HTR-8/SVneo (cell line): ENCODE measurements at places on chromosomes 1 and 21.
A peak's percentile ranks its signal among the peaks of the same experiment; 100 is the strongest.

- DNase-seq = no peak
These were observed 41.0 kb downstream of the ATP2B4 start for GRCh38 chr1:203667616-203668015.

DNA sequence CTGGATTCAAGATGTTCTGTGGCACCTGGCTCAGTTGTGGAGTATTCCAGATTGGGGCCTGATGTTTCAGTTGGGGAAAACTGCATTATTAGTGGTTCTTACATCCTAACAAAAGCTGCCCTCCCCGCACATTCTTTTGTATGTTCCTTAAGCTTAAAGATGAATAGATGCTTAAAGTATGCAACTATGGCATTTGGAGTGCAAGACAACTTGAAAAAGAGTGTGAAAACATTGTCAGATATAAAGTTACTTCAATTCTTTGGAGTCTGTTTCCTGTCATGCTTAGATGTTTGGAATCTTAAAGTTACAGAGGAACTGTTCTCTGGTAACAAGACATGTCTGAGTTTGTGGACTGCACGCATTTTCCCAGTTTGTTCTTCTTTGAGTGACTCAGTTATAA lies 7.2 kb downstream of the FPGT start:
- no peak for DNase-seq

DNA sequence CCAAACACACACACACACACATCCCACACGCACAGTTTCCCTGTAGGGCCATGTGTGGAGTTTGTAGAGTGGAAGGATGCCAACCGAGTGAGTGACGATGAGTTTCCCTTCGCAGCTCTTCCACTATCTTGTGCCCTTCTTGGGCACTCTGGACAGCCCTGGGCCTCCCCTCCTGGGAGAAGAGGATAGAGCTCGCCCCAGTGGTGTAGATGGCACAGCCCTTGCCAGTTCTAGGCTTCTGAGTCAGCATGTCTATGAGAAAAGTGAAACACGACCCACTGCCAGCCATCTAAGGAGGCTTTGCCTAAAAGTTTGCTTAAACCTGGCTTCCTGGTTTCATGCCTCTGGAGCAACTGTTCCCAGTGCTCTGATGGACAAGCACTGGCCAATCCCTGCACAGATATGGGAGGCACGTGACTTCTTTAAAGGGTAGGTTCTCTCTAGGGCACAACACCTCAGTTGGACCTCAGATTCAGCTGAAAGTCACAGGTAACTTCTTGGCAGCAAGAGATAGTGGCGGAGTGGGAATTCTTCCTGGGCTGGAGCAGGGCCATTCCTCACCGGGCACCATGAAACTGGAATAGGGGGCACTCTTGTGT lies 195.9 kb upstream of the GALNT2 start:
- DNase-seq = no peak

DNA sequence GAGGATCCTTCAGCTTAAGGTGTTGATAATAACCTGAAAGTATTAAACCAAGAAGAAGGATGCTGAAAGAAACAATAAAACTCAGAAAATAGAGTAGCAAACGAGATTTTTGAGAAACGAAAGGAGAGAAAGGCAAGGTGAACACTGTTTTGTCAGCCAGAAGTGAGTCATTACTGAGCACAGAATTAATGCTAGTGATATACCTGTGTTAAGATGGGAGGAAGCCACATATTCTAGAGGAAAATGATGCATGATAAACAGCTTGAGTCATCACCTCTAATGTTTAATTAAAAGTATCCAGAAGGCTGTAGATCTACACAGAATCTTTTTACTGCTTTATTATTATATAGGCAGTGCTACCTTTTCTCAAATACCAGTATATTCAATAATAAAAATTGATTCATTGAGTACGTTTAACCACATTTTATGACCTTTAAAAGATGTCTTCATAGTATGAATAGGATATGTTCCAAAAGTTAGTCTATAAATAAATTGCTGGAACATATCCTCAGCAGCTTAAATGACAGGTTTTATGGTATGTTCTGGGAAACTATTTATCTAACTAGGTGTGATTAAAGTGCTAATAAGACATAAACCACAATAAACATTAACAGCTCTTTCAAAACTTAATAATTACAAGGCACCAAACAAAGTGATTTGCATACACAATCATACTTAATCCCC lies 10.3 kb downstream of the SH3GLB1 start:
- no peak for DNase-seq

GRCh38 chr1:87197641-87198040 lies 131.0 kb upstream of the LMO4 start:
- DNase-seq = no peak

GRCh38 chr1:154193821-154194220 lies 1.9 kb upstream of the TPM3 start:
- DNase-seq = no peak

- DNase-seq = no peak
These were observed 5.2 kb upstream of the BACH1 start for GRCh38 chr21:29293495-29293894.

GRCh38 chr1:193971595-193971994 lies 785.2 kb upstream of the B3GALT2 start:
- peak; percentile 62 for DNase-seq

GRCh38 chr1:28273216-28273860 lies 14.0 kb downstream of the SESN2 start:
- no peak for DNase-seq

GRCh38 chr1:214124281-214124805 lies 136.6 kb downstream of the PROX1 start:
- DNase-seq = no peak

- DNase-seq = no peak
These were observed 23.6 kb upstream of the ANGPTL3 start for GRCh38 chr1:62573675-62574074.

DNA sequence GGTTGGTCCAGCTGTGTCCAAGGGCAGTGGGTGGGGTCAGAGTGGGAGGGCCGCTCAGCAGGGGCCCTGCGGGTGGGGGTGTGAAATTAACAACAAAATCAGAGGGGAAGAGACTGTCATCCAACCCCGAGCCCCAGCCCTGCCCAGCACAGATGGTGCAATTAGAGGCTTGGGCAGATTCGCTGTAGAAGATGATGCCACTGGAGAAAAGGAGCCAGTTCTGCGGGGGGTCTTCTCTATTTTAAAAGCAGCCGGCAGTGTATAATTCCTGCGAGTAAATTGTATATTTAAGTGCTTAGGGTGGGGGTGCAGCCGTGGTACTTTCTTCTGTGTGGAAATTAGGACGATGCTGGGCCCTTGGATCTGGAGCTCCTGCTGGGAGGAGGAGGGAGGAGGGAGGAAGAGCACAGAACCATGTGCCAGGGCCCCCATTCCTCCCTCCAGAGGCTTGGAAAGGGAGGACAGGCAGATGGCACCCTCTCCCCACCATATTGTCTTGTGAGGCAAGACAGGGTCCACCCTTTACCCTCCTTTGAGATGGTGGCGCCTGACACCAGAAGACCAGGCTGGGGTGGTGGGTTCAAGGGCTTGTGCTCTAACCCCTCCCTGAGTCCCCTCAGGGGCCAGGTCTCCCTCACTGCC lies 89.2 kb downstream of the ACTL8 start:
- DNase-seq = no peak

- DNase-seq = no peak
These were observed 8.3 kb downstream of the NHLH2 start for GRCh38 chr1:115832651-115833050.

GRCh38 chr1:204883405-204883804 lies 12.7 kb downstream of the NFASC start:
- no peak for DNase-seq

DNA sequence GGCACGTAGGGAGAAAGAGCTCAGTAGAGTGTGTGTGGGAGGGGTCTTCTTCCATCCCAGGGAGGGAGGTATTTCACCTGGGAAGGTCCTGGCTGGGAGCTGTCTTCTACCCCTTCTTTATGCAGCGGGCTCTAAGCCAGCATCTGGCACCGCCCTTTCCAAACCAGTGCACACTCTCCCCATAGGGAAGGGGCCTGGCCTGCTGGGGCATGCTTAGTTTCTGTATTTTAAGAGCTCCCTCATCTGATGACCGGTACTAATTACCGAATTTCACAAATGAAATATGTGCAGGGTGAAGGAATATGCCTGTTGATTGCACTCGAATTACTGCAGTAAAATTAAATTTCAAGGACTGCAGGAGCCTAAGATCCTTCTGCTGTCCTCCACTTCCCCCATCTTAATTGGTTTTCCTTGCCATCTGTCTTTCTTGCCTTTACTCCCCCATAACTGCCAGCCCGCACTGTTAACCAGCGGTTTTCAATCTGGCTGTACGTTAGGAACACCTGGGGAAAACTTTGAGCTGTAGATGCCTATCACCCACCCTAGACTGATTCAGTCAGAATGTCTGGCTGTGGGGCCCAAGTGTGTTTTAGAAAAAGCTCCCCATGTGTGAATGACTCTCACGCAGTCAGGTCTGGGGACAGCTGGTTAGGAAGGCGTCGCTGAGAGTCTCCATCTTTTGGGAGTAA lies 20.1 kb downstream of the GALNT2 start:
- DNase-seq = no peak

DNA sequence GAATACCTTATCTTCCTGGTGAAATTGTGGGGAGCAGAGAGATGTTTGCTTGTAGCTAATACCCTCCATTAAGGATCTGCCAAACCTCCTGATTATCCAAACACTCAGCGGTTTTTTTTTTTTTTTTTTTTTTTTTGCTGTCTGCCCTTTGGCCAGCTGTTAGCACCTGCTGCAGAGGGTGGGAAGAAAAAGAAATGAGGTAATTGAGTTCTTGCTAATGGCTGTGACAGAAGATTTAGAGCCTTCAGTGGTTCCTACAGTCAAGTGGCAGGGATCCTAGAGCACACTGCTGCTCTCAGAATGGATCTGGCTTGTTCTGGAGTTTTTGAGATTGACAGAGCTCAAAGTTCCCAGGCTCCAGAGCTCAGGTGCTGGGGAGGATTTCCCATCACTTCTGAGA lies 342.5 kb downstream of the DISC1 start:
- no peak for DNase-seq

GRCh38 chr1:70415882-70416281 lies 4.8 kb downstream of the CTH start:
- no peak for DNase-seq

- no peak for DNase-seq
These were observed 13.5 kb downstream of the HIVEP3 start for GRCh38 chr1:41905093-41905675.

- DNase-seq = no peak
These were observed 9.8 kb upstream of the HPCAL4 start for GRCh38 chr1:39701049-39701439.

GRCh38 chr1:1164701-1165451 lies 8.8 kb upstream of the TTLL10 start:
- DNase-seq = no peak

DNA sequence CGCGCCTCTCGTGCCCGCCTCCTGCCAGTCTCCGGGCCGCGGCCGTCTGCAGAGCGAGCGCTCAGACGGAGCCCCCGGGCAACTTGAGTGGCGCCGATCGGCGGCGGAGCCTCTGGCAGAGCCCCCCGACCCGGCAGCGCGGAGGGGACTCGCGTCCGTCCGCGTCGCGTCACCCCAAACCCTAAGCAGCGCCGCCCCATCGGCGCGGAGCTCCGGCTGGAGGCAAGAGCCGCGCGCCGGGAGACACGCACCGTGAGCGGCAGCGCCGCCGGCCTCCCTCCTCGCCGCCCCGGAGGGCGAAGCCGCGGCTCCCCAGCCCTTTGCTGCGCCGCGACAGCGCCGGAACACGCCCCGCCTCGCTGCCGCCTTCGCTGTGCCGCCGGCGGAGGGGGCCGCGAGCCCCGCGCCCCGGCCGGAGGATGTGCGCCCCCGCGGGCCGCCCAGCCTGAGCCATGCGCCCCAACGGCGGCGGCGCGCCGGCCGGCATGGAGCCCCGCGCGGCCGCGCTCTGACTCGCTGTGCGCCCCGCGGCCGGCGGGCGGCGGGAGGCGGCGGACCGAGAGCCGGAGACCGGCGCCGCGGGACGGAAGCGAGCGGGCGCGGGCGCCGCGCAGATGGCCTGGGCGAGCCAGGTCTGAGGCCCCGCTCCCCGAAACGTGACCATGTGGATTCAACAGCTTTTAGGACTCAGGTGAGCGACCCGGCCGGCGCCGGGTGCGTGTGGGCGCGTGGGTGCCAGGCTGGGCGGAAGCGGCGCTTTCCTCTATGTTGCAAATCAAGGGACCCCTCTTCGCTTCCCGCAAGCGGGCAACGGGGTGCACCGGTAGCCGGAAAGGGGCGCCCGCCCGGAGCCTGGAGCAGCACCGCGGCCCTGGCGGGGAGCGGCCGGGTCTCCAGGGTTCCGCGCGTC lies 610 bp downstream of the AJAP1 start:
- no peak for DNase-seq

DNA sequence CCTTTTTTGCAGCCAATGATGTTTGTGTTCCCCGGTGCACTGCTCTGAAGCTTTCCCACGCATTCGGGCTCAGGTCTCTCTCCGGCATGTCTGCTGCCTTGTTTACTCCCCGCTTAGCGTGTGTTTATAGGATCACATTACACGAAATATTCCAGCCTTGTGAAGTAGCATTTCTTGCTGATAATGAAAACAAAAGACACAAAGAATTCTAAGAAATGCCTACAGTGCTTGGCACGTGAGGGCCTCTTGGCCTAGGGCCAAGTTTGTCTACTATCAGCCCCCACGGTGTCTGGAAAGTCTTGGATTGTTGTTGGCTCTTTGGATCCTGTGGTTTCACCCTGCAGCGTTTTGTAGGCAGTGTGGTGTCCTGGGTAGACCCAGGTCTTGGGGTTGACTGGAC lies 11.2 kb upstream of the GSTM4 start:
- no peak for DNase-seq

- DNase-seq = peak; percentile 54
These were observed 31.2 kb downstream of the CHD1L start for GRCh38 chr1:147273409-147274336.

- DNase-seq = no peak
These were observed 30.1 kb downstream of the SH3BGR start for GRCh38 chr21:39481886-39482285.

DNA sequence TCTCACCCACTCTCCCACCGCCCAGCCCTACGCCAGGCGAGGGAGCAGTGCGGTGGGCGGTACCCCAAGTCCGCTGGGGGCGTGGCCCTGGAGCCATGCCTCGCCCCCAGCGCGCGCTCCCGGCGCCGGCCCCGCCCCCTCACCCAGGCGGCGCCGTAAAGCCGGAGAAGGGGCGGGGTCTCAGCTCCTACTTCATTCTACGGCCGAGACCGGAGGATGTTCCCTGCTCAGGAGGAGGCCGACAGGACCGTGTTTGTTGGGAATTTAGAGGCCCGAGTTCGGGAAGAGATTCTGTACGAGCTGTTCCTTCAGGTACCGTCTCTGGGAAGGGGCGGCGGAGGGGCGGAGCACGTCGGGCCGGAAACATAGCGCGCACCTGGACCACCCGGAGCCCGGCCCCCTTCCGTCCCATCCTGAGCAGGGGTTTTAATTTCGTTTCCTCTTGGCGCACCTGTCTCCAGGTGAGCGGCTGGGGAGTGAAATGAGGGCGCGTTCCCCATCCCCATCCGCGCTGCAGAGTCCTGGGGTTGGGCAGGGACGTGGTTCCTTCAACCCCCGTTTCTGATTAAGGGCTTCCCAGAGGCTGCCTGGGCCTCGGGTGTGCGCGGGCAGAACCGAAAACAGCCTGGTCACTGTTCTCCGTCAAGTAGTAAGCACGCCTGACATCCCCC lies at the start of gene RBM11:
RBM11 (plus strand) TSS at position 187 of the 671 bp plus-strand sequence; CDS start at position 217, 30 bp downstream.
- peak; percentile 45 for DNase-seq

GRCh38 chr1:43204394-43204793 lies 32.3 kb downstream of the CFAP57 start:
- no peak for DNase-seq
